Gastroesophageal sphincter (tissue), 4 donors: ENCODE measurements at places on chromosomes 13 and 19.

GRCh38 chr19:28575816-28576215 is 637.1 kb downstream of the UQCRFS1 start:
- no peak for ATAC-seq

DNA sequence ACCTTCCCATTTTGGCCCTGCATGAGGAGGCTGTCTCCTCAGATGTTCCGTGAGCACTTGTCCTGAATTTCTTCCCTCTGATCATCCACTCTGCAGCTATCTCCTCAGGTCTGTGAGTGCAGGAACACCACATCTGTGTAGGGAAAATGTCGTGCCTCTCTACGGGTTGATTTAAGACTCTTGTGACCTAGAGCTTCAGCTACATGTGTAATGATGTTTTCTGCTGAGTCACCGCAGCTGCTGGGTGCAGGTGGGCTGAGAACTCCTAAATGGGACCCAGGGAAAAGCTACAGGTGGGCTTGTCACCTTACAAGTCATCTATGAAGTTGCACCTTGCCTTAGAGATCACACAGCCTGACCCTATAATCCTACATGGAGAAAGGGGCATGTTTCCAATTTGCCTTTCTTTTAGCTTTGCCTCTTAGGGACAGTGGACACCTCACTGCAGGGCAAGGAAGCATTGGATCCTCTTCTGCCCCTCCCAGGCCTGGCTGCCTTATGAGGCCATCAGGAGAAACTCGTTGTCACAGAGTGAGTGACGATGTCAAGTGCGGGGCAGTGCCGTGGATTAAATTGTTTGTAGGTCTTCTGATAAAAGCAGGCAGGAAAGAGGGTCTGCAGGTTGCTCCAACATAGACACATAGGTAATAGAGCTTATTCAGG is 122.3 kb downstream of the DNAJC15 start:
- ATAC-seq = no peak

DNA sequence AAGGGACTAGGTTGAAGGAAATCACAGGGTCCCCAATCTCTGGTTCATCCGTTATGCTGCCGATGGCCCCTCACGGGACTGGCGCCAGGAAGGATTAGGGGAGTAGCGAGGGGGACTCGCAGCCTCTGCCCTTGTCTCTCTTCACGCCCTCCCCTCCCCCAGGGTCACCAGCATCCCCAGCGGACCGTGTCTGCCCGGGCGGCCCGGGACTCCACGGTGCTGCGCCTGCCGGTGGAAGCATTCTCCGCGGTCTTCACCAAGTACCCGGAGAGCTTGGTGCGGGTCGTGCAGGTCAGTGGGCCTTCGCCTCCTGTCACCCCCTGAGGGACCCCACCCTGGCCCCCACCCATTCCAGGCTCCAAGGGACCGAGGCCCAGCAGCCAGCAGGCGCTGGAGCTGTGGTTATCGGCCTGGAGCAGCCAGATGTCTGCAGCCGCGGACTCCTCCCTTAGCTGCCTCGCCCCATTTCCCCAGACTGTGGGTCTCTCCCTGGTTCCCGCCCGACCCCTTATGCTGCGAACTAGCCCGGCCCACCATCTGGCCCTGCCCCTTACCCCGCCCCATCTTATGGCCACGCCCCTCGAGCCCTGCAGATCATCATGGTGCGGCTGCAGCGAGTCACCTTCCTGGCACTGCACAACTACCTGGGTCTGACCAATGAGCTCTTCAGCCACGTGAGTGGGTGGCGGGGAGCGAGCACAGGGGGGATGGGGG is 5.4 kb downstream of the PNPLA6 start:
- no peak for ATAC-seq

- ATAC-seq = no peak
These were observed 130.1 kb downstream of the ZDHHC20 start for GRCh38 chr13:21328836-21329477.

DNA sequence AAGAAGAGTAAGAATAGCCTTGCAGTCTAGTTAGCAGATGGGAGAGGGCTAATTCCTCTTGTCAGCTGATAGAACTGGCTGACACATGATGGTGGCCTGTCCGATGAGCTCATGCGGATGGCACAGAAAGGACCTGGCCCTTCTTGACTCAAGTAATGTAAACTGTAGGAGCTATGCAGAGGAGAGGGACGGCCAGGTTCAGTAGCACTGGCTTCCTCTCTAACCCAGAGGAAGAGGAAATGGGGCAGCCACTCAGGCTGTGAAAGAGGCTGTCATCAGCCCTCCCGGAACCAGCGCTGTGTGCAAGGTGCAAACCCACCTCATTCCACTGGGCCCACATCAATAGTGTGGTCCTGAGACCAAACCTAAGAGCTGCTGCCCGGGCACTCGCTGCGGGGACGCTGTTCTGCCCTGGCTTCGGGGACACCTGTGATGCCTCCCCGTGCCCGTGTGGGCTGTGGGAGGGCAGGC is 30.8 kb upstream of the USE1 start:
- no peak for ATAC-seq

DNA sequence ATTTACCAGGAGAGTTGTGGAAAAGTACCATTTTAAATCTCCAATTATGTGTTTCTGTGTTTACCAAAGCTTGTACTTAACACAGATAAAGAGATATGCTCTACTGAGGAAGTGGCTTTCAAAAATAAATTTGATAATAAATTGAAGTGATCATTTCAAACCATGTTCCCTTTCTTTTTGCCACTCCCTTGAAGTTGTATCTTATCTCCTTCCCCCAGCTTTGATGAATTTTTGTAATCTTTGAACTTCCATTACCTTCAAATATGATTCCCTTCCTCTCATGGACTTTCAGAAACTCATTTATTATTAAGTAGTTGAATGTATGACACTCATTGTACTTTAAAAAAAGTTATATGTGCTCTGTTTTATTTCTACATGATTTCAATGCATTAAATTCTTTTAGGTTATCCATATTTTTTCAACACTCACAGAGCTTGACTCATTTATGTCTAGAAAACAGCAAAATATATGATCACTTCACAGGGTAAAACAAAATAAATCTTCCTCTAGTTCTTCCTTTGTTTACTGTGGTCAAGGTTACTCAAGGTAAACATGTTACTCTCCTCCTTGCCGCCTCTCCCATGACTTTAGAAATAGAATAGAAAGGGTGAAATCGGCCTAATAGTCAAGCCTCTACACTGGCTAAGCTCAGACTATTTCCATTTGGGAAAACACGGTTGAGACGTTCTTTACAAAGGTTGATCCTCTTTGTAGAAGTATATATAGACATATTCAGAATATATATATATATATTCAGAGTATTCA is 251.2 kb upstream of the SPRY2 start:
- no peak for ATAC-seq

- no peak for ATAC-seq
These were observed 487.6 kb downstream of the EFNB2 start for GRCh38 chr13:106047859-106048258.

GRCh38 chr13:102073251-102073650 is 328.6 kb downstream of the FGF14 start:
- ATAC-seq = no peak

DNA sequence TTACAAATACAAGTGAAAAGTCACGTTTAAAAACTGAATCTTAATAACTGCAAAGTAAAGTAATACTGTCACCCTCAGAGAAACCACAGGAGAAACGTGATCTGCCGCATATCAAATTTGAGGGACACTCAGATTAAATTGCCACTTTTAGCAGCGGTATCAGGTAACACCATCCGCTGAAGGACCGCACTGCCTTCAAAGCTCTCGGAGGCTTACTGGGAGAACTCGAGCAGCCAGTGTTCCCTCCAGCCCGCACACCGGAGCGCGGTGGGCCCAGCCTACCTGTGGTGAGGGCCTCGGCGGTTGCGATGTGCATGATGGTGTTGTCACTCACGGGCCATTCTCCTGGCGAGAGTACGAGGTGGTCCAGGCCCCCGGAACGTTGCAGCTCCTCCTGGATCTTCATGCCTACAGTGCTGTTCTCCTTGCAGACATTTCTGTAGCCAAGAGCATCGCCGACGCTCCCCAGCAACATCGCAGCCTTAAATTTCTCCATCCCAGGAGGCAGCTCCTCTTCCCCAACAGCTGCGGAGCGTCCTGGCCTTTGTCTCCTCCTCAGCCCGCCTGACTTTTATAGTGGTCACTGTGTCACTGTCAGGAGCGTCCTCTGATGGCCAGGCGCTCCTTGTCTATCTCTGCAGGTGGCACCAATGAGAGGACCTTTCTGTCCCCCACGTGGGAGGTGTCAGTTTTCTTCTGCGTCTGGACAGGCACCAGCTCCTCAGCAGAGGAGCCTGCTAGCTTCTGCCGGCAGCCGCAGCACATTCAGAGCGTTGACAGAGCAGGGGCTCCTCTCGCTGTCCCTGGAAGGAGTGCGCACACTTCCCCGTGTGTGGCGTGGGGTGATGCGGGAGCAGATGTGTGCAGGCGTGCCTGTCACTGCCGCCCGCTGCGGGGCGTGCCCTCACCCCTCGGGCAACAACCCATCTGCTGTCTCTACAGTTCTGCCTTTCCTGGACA is at the start of gene ADPRHL1:
TSS of gene ADPRHL1 (minus strand) at position 547 of the 960 bp plus-strand sequence. CDS start at position 496, 51 bp downstream.
- ATAC-seq = no peak

DNA sequence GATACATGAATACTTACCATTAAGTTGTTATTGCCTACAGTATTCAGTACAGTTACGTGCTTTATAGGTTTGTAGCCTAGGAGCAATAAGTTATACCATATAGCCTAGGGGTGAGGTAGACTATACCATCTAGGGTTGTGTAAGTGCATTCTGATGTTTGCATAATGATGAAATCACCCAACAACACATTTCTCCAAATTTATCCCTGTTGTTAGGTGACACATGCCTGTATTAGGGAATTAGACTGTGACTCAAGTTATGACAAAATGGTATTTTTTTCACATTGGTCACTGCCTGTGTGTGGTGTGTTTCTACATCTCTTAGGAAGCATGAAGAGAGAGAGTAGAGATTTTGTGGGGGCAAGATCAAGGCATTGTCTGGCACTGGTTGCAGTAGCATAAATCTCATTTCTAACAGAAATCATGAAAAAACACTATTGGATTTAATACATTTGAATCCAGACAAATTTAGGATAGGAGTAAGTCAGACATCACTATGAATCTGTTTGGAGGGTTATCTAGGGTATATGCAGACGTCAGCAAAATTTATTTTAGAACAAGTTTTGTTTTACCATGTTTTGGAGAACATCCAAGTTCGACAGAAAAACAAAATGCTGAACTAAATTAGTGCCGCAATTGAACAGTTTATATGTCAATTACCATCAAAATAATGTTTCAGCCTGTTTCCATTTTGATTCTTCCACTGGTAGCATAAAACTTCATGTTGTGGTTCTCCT is 332.1 kb downstream of the LMO7 start:
- no peak for ATAC-seq

DNA sequence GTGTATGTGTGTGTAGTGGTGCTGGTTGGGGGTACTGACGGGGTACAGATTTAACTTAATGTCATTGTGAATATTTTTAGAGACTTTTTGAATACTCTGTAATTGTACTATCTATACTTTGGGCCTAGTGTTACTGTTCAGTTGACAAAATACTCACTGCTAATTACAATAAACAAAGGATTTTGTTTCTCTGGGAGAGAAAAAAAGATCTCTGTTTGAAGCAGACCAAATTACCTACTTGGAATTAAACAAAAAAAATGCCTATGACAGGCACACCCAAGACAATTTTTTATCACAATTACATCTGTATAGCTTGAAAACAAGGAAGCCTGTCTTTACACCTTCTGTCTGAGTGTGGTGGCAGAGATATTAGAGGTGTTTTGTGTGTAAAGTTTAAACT is 45.1 kb downstream of the OLFM4 start:
- ATAC-seq = no peak

DNA sequence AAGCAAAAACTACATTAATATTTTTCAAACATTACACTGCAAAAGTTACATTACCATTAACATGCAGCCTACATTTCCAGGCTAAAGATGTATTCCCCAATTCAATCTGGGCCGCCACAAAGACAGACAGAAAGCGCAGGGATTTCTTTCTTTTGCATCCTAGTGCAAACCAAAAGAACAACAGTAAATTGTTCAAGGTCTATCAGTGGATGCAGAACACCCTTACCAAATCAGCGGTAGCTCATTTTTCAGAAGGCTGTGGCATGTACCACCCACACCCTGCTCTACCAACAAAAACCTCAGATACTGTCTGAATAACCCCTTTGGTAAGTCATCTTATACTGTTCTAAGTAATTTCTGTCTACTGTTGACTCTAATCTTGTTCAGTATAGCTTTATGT is 3.6 kb downstream of the TPT1 start:
- no peak for ATAC-seq

GRCh38 chr13:49645451-49645850 is 17.1 kb downstream of the ARL11 start:
- ATAC-seq = no peak
